Hindlimb muscle (tissue), 1 donor: ENCODE measurements at places on chromosomes 7 and 10. TPM values are rescaled to one million over a fixed set of nuclear protein-coding genes. Genes with fewer than 3 reads are reported as not detected.

Gene THSD7A
- 3.8 TPM for polyA plus RNA-seq

Gene DNAH11
- 0.13 TPM for polyA plus RNA-seq

Gene PAPOLB
- polyA plus RNA-seq = 0.04 TPM

Gene SRRM3
- 0.62 TPM for polyA plus RNA-seq

Gene FKBP6
- 0.12 TPM for polyA plus RNA-seq

Gene TAS2R3
- 0.66 TPM for polyA plus RNA-seq

Gene AKR1C8
- not detected for polyA plus RNA-seq

Gene PLXNA4
- 2.6 TPM for polyA plus RNA-seq

Gene HTR5A
- polyA plus RNA-seq = not detected

Gene GALNT17
- 30.1 TPM for polyA plus RNA-seq

Gene PNLIPRP3
- 0.17 TPM for polyA plus RNA-seq

Gene TRIM50
- polyA plus RNA-seq = 0.57 TPM

Gene STEAP4
- 7.5 TPM for polyA plus RNA-seq

Gene CXCL12
- polyA plus RNA-seq = 201 TPM
